ENCODE measurements at places on chromosomes 4 and X.

DNA sequence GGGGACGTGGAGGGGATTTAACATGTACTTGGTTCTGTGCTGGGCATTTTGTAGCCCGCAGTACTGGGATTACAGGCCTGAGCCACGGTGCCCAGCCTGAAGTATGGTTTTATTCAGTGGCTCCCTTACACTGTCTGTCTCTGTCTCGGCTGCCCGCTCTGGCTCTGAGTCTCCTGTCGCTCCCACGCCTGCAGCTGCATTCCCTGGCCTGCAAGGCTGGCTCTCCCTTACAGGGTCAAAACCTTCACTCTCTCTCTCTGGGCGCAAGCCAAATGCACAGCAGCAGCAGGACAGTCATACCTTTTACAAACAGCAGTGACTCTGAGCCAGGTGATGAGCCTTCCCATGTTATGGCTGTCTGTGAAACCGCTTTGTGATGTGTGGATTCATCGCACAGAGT lies 72.1 kb downstream of the HTRA3 start:
- no peak for DNase-seq

- DNase-seq, result no peak
These were observed 103.6 kb downstream of the MANBA start for GRCh38 chr4:102657206-102657605.

- no peak for DNase-seq
These were observed 131.1 kb downstream of the HS3ST1 start for GRCh38 chr4:11297627-11298026.

- DNase-seq, result no peak
These were observed 24.7 kb upstream of the FRAS1 start for GRCh38 chr4:78032446-78032845.

DNA sequence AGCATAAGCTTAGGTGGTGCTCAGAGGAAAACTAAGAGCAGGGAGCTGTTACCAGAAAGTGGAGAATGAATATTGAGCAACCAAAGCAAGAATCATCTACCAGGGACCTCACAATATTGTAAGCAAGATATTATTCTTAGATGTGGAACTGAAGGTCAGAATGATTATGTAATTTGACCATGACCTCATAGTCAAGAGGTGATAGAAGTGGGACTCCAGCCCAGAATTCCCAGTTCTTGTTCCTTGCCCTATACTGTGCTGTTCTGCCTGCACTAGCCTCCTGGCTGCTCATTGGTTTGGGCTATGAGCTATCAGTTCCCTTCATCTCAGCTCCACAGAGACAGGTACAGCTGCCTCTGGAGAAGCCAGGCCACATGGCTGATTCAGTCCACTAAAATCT lies 229.4 kb downstream of the LDB2 start:
- no peak for DNase-seq

- DNase-seq, result no peak
These were observed 50.9 kb downstream of the CORIN start for GRCh38 chr4:47786958-47787370.

- DNase-seq, result no peak
These were observed 55.7 kb upstream of the CCDC160 start for GRCh38 chrX:134181275-134181660.

- no peak for DNase-seq
These were observed 3.0 kb downstream of the GRIPAP1 start for GRCh38 chrX:48999030-48999429.

DNA sequence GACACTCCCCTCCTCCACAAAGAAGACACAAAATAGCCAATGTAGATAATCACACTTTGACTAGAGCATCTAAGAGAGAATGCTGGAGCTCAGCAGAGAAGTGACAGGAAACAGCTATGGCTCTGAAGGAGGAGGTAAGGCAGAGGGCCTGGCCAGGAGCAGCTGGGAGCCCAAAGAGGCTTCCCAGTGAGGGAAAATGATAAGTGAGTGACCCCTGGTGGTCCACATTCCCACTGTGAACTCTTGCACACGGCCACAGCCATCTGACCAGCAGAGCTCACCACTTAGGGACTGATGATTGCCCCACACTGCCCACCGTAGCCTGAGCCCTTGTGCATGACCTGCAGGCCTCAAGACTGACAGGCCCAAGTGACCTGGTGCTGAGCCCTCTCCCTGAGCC lies 162.7 kb upstream of the GALNTL6 start:
- DNase-seq, result no peak

DNA sequence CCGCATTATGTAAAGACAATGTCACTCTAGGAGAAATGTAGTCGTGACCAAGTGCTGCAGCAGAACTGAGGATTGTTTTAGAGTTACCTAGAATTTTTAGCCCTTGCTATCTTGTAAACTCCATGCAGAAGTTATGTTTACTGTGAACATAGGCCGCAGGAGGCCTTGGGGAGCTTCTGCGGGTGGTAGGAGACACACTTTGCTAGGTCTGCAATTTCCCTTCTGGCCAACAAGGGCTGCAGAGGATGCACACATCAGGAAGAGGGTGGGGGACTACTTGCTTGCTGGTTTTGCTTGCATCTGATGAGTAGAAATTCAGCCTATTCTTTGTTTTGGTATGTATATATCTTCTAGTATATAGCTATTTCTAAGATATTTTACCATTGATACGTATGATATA lies 23.1 kb downstream of the BANK1 start:
- no peak for DNase-seq

GRCh38 chrX:1244164-1245076 lies 24.2 kb upstream of the CSF2RA start:
- no peak for DNase-seq

- no peak for DNase-seq
These were observed 10.1 kb upstream of the RS1 start for GRCh38 chrX:18681996-18682395.

- DNase-seq, result no peak
These were observed 332.5 kb downstream of the C4orf33 start for GRCh38 chr4:129428454-129428853.

Data from hematopoietic multipotent progenitor cell treated with erythropoietin and hydrocortisone succinate and interleukin-3 and kit ligand, for 15 days (in vitro differentiated cells).